ENCODE measurements at places on chromosomes 2 and 18.
A peak's percentile ranks its signal among the peaks of the same experiment; 100 is the strongest.

DNA sequence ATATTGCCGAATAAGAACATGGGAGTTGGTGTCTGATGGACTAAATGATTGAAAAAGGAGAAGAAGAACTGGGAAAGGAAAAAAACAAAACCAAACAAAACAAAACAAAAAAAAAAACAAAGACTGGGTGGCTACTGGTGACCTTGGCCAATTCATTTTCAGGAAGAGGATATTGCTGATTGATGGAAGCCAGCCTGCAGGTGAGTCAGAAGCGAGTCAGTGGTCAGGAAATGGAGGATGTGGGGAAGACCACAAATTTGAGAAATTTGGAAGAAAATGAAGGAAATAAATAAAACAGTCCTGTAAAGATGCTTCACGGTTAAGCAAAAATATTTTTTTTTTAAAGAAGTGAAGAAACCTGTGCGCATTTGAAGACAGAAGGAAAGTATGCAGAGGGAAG is 296.9 kb downstream of the ZNF521 start:
- DNase-seq = no peak

DNA sequence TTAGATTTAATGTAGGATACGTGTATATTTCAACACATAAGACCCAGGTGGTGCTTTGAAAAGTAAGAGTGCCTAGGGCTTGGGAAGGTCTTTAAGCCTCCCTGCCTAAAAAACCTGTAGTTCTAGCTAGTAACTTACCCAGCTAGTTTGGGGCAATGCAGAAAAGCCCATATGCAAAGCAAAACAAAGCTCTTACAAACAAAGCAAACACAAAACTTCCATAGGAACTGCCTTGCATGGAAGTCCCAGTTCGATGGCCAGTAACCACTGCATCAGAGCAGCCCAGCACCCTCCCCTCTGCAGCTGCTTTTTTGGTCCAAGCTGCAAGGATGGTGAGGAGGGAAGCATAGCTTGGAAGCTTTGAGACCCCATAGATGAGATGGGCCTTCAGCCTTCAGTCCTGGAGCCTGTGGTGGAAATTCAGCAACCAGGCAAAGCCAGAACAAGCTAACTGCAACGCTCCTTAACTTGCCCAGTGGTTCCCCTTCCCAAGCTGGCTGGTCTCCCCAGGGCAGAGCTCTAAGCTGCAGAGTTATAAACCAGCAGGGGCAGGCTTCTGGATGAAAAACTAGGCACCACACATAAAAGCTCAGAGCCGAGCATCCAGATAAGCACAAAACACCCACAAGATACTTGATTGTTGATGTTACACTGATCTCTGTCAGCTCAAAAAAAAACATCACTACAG is 16.2 kb downstream of the C2orf76 start:
- DNase-seq = peak; percentile 57

DNA sequence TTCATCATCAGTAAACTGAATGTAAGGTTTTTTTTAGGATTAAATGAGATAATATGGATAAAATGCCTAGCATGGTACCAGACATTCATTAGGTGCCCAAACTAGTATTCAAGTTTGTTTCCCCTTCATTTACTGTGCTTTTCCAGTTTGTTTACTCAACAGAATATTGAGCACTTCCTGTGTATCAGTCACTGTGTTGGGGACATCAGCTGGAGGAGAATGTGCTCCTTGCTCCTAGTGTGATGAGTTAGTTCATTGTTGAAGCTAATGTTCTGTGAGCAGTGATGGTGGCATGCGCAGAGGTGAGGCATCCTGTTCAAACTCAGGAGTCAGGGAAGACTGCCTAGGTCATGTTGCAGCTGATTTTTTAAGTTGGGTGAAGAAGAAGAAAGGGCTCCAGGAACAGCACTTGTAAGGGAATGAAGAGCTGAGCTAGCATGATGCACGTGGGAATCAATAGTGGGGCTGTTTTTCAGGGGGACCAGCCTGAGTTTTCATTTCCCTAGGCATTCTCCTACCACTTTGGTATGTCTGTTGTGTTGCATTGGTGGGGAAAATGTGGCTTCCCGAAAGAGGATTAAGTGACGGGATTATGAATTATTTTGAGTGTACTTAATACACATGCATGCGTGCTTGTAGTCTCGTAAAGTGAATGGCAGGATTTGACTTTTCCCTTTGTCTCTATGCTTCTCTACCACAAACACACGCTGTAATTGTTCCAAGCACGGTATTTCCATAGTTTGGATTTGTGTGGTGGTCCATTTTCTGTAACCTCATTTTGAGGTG is 23.7 kb downstream of the TTLL4 start:
- no peak for DNase-seq

DNA sequence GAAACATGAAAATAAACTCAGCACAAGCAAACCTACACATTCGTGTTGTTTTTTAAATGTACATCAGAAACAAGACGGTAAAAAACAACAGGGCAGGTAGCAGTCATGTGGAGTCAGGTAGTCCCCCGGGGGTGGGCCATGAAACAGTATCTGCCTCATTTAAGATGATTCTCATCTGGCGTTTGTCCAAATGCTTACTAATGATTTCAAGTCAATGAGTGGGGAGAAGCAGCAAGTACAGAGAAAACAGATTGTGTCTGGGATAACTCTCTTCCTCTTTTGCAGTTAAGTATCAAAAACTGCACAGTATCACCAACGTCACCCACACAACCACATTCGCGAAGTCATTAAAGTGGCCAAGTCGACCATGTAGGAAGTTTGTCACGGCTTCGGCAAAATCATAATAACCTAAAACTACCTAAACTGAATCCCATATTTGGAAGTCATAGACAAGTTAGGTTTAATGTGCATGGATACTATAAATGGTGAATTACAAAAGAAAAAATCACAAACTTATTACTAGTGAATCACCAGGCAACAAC is 1.3 kb downstream of the LAPTM4A start:
- DNase-seq = peak; percentile 59

Measured in OCI-LY7 (cell line).